ENCODE measurements at places on chromosomes 5 and 9.

GRCh38 chr9:106383072-106383471 is 479.9 kb upstream of the ZNF462 start:
- no peak for DNase-seq

- no peak for DNase-seq
These were observed 60.8 kb downstream of the SH3TC2 start for GRCh38 chr5:149002053-149002452.

- no peak for DNase-seq
These were observed 17.9 kb downstream of the CCDC171 start for GRCh38 chr9:15570769-15571168.

- DNase-seq: no peak
These were observed 66.0 kb downstream of the HMCN2 start for GRCh38 chr9:130331573-130331972.

GRCh38 chr9:35108946-35109575 is 6.1 kb upstream of the STOML2 start:
- DNase-seq: peak; percentile 78

DNA sequence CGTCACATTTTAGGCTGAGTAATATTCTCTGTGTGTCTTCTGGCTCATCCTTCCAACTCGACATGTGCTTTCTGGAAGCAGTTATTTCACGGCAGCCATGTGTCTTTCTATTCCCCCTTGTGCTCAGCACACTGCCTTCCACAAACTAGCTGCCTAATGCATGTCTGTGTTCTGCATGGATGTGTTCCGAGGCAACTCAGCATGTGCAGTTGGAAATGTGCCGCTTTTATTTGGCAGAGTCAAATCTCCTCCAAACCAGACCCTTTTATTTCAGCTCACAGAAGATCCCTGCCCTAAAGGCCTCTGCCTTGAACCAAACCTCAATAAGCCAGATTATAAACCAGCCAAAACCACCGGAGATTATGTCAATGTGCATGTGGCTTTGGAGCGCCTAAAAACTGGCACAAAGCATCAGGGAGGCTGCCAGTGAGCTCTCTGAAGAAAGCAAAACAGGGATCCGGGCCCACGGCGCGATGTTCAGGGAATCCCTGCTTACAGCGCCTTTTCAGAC is 360.2 kb downstream of the DEPDC1B start:
- no peak for DNase-seq

DNA sequence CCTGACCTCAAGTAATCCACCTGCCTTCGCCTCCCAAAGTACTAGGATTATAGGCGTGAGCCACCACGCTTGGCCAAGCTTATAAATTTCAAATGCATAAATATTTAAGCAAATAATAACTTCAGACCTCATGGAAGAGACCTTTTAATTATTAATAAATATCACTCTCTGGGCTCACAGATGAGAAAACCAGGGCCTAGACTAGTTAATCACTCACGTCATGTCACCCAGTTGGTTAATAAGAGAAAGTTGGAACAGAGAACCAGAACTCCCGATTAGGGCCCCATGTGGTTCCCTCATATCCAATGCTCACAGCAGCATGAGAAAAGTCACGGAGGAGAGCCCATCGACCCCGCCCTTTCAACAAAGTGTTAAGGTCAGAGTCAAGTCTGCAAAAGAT is 79.3 kb downstream of the EPB41L4A start:
- DNase-seq: no peak

- DNase-seq: no peak
These were observed 71.0 kb upstream of the HMHB1 start for GRCh38 chr5:143740956-143741355.

DNA sequence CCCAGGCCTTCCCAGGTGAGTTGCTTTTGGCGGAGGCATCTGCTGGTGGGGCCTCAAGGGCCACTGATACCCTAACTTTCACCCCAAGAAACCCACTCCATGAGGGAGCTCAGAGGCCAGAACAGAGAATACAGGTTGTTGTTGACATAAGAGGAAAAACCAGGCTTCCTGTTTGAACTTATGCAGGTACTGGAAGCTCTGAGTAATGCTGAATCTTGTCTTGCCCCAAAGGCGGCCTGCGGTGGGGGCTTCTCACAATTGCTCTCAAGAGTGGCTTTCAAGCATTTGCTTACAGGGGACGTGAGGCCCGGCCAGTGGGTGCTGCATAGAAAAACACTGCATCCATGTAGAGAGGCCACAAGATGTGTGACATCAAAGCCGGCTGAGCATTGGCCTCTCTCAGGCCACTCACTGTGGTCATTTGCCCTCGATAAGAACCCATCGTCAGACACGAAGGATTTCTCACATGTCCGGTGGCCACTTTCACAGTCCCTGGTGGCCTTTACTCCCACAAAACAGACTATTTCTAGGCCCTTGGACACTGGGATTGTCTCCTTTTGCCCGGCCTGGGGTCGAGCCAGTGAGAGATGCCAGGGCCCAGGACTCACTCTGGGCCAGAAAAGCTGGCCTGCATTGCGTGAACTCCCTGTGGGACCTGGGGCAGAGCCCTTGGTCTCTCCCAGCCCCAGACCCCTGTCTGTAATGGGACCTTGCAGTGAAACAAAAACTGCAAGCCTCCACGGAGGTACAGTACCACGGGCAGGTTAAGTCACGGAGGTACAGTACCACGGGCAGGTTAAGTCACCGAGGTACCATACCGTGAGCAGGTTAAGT is 34.5 kb upstream of the TCF7 start:
- DNase-seq: no peak

DNA sequence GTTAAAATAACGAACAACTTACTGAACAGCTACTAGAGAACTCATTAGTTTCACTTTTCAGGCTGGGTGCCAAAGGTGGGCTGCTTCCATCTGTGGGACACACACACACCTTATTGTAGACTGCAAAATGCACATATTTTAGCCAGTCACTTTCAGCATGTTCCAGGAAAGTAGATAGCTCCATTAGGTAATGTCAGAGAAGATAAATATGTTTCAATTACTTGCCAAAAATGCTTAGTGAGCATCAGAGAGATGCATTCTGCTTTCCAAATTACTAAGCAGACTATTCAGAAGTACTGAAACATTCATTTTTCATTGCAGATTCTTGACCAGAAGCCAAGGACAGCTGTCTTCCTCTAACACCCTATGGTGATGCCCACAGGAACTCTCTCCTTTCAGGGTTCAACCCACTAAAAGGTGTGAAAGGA is 56.2 kb upstream of the APC start:
- DNase-seq: no peak

DNA sequence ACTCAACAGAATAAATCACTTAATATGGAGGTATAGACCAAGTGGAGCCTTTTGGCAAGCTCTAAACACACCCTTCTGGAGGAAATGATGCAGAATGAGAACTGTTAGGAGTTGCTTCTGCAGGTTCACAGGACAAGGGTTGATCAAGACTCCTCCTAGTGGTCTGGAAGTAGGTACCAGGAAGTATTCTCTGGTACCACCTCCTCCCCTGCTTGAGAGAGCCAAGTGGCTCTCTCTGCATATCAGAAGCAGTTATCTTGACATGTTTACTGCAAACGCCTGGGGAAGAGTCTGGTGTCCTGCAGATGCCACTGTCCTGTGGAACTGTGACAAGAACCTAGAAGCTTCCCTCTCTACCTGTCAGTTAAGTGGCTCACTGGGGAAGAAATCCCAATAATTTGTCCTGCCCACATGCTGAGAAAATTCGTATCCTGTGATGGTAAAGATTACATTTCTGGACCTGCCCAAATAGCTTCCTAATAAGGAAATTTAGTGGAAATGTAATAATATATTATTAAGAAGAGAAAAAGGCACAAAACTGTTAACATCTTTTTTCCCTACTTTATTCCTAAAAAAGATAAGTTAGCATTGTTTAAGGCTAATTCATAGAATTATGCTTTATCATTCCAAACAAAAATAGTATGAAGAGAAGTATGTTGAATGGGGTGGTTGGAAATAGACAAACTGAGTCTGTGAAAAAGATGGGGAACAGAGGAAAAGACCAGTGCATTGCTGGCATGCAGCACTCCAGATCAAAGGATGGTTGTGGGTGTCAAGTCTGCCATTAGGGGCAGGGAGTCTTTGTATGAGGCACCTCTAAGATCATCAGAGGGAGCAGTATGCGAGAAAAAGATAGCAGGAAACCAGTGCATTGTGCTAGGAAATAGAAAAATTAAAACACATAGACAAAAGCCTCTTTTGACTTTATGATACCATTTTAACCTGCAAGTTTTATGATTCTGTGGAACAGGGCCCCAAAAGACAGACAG is 118.8 kb downstream of the CDC42SE2 start:
- peak; percentile 60 for DNase-seq

DNA sequence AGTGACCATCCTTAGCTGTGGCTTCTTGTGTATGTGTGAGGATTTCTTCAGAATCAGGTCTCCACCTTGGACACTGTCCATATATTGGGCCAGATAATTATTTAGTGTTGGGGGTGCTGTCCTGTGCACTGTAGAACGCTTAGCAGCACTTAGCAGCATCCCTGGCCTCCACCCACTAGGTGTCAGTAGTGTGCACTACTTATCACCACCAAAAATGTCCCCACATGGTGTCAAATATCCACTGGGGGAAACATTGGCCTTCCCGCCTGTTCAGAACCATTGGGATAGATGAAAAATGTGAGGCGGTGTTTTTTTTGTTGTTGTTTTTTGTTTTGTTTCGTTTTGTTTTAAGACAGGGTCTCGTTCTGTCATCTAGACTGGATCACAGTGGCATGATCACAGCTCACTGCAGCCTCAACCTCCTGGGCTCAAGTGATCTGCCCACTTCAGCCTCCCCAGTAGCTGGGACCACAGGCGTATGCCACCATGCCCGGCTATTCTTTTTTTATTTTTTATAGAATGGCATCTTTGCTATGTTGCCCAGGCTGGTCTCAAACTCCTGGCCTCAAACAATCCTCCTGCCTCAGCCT is 67.7 kb downstream of the TENT4A start:
- no peak for DNase-seq

DNA sequence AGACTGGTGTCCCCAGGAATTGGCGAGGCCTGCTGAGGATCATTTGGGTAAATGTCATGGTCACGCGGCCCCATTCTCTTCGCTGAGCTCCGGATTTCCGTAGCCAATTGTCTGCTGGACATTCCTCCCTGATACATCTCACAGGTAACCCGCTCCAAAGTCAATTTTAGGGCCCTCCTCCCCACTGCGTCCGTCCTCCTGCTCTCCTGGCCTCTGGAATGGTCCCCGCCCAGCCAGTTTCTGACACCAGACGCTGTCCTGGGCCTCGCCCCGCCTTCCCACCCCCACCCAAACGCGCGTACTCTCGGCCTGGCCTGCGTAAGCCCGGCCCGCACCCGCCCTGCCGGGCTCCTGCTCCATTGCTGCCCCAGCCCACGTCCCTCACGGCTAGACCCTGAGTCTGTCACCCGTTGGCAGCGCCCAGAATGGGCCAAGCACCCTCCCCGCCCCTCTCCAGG is 202.0 kb downstream of the AUH start:
- no peak for DNase-seq

DNA sequence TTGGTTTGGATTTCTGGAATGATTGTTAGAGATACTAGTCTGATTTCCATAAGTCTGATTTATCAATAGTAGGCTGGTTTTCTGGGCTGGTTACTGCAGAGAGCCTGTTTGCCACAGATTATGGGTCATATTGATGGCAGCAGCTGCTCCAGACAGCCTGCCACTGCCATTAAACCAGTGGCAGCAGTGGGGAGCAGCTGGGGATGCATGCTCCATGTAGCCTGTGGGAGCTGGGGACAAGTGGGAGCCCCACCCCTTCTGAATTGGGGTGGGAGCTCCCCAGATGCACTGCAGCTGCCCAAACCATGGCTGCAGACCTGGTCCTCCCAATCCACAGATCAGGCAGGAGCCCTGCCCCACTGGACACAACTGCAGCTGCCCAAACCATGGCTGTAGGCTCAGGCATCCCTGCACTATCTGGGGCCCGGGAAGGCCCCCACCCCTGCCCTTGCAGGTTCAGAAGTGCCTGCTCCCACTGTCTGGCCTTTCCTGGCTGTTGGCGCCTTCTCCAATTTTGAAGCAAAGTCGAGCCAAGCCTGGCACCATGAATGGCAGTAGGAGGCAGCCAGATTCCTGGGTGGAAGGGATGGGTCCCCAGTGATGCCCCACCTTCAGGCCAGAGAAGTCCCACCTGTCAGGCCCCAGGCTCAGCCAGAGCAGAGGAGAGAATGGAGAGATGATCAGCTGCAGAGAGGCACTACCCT is 402.9 kb upstream of the TYRP1 start:
- DNase-seq: no peak

All from GF-D8 (cell line).